ENCODE measurements at places on chromosomes 16 and 17.

- no peak for DNase-seq
Observed at GRCh38 chr17:29165800-29166506, 14.2 kb downstream of the MYO18A start.

DNA sequence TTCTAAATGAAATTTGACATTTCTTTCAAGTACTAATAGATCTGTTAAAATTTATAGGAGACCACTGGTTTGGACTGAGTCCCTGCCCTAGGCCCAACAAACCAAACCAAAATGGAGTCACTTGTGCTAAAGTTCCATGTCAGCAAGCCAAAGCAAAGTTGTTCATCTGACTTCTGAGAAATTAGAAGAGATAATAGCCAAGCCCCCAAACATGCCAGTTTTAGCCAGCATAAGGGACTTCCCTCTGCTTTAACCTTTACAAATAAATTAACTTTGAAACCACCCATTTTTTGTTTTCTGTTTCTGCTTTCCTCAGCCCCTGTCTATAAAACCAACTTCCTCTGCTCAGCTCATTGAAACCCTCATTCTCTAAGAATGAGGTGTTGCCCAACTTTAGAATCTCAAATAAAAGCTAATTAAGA, 18.9 kb downstream of the CDR2 start:
- DNase-seq = no peak

DNA sequence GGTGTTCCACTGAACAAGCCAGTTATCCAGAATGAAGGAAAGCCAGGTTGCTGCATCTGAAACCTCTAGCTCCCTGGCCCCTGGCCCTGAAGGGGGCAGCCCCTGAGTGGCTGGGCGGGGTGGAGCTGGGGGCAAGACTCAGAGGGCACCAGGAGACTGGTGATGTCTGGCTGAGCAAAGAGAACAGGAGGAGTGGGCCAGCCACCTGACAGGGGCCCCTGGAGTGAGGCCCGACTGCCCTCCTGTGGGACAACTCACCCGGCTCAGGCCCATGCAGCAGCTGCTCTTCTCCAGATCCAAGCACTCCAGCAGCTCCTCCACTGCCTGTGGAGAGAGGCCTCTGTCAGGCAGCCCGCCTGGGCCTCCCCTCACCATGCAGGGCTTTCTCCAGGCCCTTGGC, 60.4 kb downstream of the PIPOX start:
- DNase-seq = no peak

GRCh38 chr16:20844054-20844453, 37.7 kb downstream of the REXO5 start:
- DNase-seq = no peak

- DNase-seq = no peak
Observed at GRCh38 chr16:54027558-54027957, 259.0 kb downstream of the IRX3 start.

DNA sequence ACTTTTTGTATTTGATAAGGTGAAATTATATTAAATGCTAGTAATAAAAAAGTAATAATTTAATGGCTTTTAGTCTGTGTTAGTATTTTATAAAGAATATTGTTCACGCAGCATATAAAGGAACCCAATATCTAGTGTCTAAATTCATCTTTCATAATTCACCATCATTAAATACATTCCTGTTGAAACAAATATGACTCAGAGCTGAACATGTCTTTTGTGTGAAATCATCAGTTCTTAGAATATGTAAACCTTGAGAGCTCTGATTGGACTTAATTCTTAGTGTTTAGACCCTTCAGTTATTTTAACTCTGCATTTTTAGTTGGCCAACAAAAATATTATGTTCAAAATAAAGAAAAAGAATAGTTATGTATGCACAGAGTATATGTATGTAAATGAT, 71.8 kb downstream of the ABHD15 start:
- no peak for DNase-seq

DNA sequence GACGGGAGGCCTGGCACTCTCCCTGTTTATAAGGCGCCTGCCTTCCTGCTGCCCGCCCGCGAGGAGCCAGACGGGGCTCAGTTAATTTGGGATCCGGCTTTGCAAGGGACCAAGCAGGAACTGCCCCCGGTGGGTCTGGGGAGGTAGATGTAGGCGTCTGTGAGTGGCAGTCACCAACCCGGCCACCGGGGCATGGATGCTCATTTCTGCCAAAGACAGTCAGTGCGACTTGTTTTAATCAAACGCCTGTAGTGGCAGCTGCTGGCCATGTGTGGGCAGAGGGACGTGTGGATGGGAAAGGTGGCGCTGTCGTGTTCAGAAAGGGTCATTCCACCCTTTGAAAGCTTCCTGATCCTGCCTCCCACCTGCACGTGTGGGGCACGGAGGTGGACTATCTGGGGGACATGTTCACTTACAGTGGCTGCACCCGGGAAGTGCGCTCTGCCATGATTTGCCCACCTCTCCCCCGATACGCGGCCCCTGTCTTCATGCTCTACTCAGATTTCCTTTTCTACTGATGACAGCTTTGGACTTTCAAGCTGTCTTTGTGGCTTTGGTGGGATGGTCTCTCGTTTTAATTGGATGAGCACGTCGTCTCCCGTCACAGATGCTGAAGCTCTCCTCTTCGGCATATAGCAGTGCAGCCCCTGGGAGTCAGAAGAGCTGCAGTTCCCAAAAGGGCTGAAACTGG, 60.3 kb upstream of the CIBAR2 start:
- DNase-seq = no peak

DNA sequence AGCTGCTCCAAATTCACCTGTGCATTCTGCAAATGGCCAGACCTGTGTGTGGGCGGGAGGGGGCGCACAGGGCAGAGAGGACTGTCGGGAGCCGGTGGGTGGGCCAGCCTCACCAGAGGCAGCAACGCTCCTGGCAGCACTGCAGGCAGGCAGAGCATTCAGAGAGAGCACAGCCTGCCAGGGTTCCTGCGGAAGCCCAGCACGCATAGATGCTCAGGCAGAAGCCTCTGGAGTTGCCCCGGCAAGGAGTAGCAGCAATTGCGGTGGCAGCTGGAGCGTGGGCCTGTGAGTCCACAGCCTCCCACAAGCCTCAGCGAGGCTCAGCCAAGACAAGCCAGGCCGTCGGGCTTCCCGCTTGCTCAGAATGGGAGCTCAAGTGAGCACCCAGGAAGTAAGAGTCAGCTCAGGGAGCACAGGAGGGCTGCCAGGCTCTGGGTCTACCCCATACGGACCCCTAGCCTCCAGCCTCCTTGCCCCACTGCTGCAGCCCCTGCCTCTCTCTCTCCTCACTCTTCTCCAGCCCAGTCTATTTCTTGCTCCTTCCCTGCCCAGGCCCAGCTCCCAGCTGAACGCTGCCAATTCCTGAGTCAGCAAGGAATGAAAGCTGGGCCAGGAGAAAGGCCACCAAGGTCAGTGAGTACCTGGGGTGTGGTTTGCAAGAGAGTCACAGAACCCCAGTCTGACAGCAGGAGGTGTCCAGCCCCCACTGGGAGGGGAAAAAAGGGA, 9.6 kb downstream of the EMC6 start:
- DNase-seq = no peak

DNA sequence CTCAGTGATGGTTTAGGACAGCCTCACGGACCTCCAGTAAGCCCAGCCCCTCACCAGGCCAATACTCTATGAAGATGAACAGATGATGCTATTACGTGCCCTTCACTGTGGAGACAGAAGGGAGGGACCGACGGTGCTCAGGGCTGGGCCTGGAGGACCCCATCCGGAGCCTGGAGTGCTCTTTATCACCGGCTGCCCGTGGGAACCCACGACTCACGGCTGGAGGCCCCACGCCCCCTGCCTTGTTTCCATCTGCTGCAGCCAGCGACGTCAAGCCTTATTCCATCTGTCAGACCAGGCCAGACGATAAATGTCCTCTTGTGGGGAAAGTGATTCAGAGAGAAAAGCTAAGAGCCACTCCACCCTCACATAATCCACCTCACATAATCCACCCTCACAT, 4.0 kb upstream of the TIMM22 start:
- DNase-seq = no peak

DNA sequence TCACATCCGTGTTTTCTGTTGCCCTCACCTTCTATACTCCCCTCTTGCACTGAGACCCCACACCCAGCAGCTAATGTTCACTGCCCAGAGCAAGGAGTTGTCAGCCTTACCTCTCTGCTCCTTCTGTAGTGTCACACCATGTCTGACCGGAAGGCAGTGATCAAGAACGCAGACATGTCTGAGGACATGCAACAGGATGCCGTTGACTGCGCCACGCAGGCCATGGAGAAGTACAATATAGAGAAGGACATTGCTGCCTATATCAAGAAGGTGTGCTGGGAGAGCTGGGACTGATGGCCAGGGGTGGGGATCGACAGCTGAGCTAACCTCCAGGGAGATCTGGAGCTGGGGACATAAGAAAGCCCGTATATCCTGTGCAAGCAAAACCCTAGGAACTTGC, 3.7 kb downstream of the DYNLL2 start:
- no peak for DNase-seq

DNA sequence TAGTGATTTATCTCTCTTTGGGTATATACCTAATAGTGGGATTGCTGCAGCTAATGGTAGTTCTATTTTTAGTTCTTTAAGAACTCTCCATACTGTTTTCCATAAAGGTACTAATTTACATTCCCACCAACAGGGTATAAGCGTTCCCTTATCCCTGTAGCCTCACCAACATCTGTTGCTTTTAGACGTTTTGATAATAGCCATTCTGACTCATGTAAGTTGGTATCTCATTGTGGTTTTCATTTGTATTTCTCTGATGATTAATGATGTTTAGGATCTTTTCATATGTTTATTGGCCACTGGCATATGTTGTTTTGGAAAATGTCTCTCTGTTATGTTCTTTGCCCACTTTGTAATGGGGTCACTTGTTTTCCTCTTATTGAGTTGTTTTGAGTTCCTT, 88.5 kb upstream of the ZNF267 start:
- DNase-seq = no peak

All from NCI-H187 treated with DMSO at 0.1 percent for 48 hours (cell line).